Occipital lobe (tissue), 3 donors: ENCODE measurements at places on chromosomes 3 and 15. TPM values are rescaled to one million over a fixed set of nuclear protein-coding genes. Genes with fewer than 3 reads are reported as not detected.

Gene ANKRD34C
- not detected for total RNA-seq

Gene SLC15A2
- total RNA-seq = 10.0 TPM

Gene SLC2A2
- total RNA-seq = not detected

Gene AQP9
- total RNA-seq = under 0.01 TPM

Gene TM4SF1
- 18.2 TPM for total RNA-seq

Gene SERINC4
- total RNA-seq = not detected

Gene KY
- 0.62 TPM for total RNA-seq

Gene TRPM1
- total RNA-seq = not detected

Gene ABI3BP
- total RNA-seq = 7.8 TPM

Gene TMEM212
- not detected for total RNA-seq

Gene TLNRD1
- 8.6 TPM for total RNA-seq

Gene TMEM266
- total RNA-seq = 4.7 TPM

Gene BSN
- total RNA-seq = 7.3 TPM

Gene PRR20G
- total RNA-seq = not detected

Gene LRRIQ4
- 0.31 TPM for total RNA-seq

Gene PGBD4
- total RNA-seq = 6.2 TPM

Gene MAP6D1
- total RNA-seq = 4.5 TPM

Gene PPP1R14D
- total RNA-seq = not detected

Gene THSD4
- 1.6 TPM for total RNA-seq

Gene CLDN18
- total RNA-seq = not detected

Gene ABHD2
- 55.2 TPM for total RNA-seq

Gene GABRG3
- 19.3 TPM for total RNA-seq

Gene TNNC1
- total RNA-seq = not detected

Gene DAZL
- not detected for total RNA-seq

Gene CCR8
- not detected for total RNA-seq

Gene EXD1
- total RNA-seq = 0.78 TPM

Gene ETV5
- total RNA-seq = 46.2 TPM

Gene CTDSPL
- total RNA-seq = 13.1 TPM

Gene KCNMB3
- total RNA-seq = 3.1 TPM

Gene SQOR
- 3.1 TPM for total RNA-seq

Gene LINGO1
- 45.7 TPM for total RNA-seq

Gene MORC1
- total RNA-seq = 0.31 TPM

Gene NAALADL2
- 10.6 TPM for total RNA-seq

Gene MST1R
- 0.31 TPM for total RNA-seq

Gene HYAL1
- 0.16 TPM for total RNA-seq

Gene MOBP
- total RNA-seq = 0.94 TPM

Gene RYR3
- 15.4 TPM for total RNA-seq

Gene AMOTL2
- 73.8 TPM for total RNA-seq

Gene LARP6
- total RNA-seq = 21.5 TPM

Gene LRRC31
- not detected for total RNA-seq

Gene DPPA2
- not detected for total RNA-seq

Gene CEP152
- total RNA-seq = 2.7 TPM

Gene XIRP1
- total RNA-seq = not detected

Gene LTK
- not detected for total RNA-seq

Gene CSPG5
- 131 TPM for total RNA-seq

Gene SLC25A38
- 12.2 TPM for total RNA-seq

Gene UQCC5
- 4.1 TPM for total RNA-seq

Gene FOXL2NB
- 0.16 TPM for total RNA-seq

Gene CCNB2
- 4.4 TPM for total RNA-seq

Gene GPR62
- 0.62 TPM for total RNA-seq

Gene MUSTN1
- total RNA-seq = not detected

Gene ATP8B4
- 6.6 TPM for total RNA-seq

Gene LRTM1
- not detected for total RNA-seq

Gene ITPKA
- total RNA-seq = 0.31 TPM

Gene TEX55
- not detected for total RNA-seq

Gene RETNLB
- not detected for total RNA-seq

Gene CCK
- 14.7 TPM for total RNA-seq

Gene GHRL
- not detected for total RNA-seq
